A549 treated with CpdA at 1 μM for 4 hours (cell line): ENCODE measurements at places on chromosomes 3 and 15. TPM values are rescaled to one million over a fixed set of nuclear protein-coding genes. Genes with fewer than 3 reads are reported as not detected.

CAPN3 gene
- 0.25 to 0.43 TPM (median 0.31 TPM) in 3 of 5 replicates, not detected in the others for total RNA-seq

FBXW12 gene
- total RNA-seq, result not detected in 5 replicates

SRPRB gene
- total RNA-seq, result 58.0 to 80.3 TPM (median 65.8 TPM) in 5 replicates

CKMT1A gene
- total RNA-seq, result 1.2 to 3.3 TPM (median 2.4 TPM) in 5 replicates

EIF2A gene
- 67.7 to 100 TPM (median 73.9 TPM) in 5 replicates for total RNA-seq

ANKRD63 gene
- total RNA-seq, result 0.19 to 0.42 TPM (median 0.32 TPM) in 4 of 5 replicates, not detected in the other

TRMT10C gene
- 31.3 to 37.5 TPM (median 34.0 TPM) in 5 replicates for total RNA-seq

SAMMSON gene
- total RNA-seq, result not detected in 5 replicates

WNT5A gene
- 0.44 to 0.89 TPM (median 0.74 TPM) in 5 replicates for total RNA-seq

TAGLN3 gene
- total RNA-seq, result not detected in 5 replicates

GPX1 gene
- total RNA-seq, result 244 to 303 TPM (median 289 TPM) in 5 replicates

VPS13C gene
- total RNA-seq, result 9.2 to 15.9 TPM (median 10.1 TPM) in 5 replicates

SOX14 gene
- total RNA-seq, result not detected in 5 replicates

CAV3 gene
- total RNA-seq, result 0.17 TPM in 1 of 5 replicates, not detected in the others
